ENCODE measurements at places on chromosomes 2 and 18.

DNA sequence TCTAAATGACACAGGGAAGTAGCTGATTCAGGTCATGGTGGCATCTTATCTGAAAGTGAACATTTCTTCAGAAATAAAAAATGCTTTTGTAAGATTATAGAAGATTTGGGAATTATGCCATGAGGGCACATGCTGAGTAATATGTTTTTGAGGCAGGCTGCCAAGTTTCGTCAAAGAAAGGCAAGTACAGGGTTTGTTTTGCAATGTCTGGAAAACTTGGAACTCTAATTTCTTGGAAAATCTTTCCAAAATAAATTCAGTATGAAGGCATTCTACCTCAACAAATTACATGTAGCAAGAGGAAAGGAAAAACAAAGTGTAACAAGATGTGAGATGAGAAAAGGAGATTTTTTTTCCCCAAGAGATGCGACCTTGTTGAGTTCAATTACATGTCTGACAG lies 167.7 kb downstream of the PLCL1 start:
- DNase-seq: no peak

- no peak for DNase-seq
Observed at GRCh38 chr18:45849529-45849928, 24.1 kb downstream of the SIGLEC15 start.

DNA sequence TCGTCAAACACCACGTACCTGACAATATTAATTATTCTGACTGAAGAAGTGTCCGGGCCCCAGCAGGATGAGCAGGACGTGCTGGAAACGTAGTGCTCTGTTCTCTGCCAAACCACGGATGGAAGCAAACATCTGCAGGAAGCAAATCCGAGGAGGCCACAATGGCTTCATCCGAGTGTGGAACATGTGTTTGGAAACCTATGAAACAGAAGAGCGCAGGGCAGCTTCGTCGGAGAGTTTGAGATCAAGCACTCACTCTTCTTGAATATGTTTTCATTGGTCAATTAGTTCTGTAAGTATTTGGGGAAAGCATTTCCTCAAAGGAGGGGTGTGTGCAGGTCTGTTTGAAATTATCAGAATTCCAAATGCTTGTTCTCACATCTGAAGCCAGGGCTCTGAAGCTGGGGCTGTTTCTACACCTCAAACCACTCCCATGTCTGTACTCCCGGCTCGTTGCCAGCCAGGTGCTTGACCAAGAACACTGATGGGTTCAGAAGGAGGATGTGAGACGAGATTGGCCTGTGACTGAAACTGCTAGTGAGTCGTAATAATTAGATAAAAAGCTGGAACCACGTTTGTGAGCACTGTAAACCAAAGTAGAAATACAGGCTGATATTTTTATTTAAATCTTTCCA lies 356.6 kb upstream of the SALL3 start:
- no peak for DNase-seq

DNA sequence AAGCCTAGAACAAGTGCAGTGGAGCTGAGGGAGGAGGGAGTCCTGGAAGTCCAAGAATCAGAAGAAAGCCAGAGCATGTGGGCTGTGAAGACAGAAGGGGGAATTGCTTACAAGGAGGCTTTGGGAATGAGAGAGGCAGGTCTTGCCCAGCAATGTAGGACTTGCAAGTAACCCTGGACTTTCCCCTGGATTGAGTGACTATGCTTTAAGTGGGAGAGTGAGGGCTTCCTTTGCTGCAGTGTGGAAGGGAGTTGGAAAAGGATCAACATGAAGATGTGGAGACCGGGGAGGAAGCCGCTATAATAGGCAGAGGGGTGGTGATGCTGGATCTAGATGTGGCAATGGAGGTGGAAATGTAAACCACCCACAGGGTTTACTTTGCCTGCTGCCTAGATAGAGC lies 13.8 kb upstream of the SCYGR1 start:
- no peak for DNase-seq

GRCh38 chr18:36264283-36264682 lies 33.2 kb upstream of the FHOD3 start:
- DNase-seq: no peak

- peak; percentile 9 for DNase-seq
Observed at GRCh38 chr2:118250001-118250400, 161.7 kb downstream of the INSIG2 start.

- DNase-seq: no peak
Observed at GRCh38 chr2:183505911-183506310, 381.7 kb downstream of the NUP35 start.

- DNase-seq: no peak
Observed at GRCh38 chr18:43392168-43392567, 114.9 kb upstream of the SYT4 start.
